Forelimb muscle (tissue), 1 donor: ENCODE measurements at places on chromosomes 16 and 17.

DNA sequence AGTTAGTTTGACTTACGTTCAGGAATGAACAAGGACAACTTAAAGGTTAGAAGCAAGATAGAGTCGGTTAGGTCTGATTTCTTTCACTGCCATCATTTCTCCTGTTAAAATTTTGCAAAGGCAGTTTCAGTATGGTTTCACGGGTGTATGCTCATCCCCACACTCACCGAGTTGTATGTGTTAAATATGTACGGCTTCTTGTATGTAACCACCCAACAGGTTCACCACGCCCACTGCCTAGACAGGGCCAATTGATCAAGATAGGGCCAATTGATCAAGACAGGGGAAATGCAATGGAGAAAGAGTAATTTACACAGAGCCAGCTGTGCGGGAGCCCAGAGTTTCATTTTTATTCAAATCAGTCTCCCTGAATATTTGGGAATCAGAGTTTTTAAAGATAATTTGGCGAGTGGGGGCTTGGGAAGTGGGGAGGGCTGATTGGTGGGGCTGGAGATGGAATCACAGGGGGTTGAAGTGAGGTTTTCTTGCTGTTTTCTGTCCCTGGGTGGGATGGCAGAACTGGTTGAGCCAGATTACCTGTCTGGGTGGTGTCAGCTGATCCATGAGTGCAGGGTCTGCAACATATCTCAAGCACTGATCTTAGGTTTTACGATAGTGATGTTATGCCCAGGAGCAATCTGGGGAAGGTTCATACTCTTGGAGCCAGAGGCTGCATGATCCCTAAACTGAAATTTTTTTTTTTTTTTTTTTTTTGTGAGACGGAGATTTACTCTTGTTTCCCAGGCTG, 62.4 kb upstream of the PLCG2 start:
- no peak for DNase-seq

DNA sequence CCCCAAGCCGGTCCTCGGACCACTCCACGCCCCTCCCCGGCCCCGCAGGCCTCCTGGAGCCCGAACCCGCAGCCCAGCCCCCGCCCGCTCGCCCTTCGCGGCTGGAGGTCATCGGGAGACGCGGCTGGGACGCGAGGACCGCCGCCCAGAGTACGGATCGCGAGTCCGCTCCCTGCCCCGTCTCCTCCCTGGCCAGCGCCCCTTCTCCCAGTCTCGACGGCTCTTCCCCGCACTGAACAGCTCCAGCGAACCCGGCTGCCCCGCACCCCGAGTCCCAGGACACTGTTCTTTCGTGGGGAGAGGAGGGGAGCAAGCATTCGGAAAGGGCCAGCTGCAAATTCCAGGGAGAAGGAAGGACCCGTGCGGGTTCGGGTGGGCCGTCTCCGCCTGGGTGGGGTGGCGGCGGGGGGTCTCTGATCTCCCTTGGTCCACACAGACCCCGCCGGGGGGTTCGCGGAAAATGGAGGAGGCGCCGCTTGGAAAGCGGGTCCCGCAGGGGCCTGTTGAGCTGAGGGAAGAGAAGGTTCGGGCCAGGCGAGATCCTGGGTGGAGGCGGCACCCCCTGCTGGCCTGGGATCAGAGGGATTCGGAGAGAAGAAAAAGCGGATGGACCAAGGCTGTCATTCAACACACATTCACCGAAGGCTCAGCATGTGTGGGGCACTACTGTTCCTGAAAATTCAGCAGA, 632 bp upstream of the RTN4RL1 start:
- DNase-seq, result no peak

GRCh38 chr16:27355610-27356009, 41.8 kb downstream of the IL4R start:
- no peak for DNase-seq

DNA sequence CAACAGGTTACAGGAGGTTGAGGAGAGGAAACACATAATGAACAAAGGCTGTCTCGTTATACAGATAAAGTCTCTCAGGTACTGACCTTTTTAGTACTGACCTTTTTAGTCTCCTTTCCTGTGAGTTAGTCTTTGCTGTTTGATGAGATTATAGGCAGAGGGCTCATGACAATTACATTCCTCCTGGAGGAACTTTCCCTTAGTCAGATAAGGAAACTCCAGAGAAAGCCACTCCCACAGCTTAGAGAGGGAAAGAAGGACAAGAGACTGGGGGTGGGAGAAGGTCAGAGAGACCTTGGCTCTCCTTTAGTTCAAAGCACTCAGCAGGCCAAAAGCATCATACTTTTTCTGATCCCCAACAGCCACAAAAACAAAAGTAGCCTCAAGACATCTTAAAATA, 15.3 kb upstream of the PSMD7 start:
- DNase-seq, result no peak

- no peak for DNase-seq
These were observed 14.3 kb downstream of the PRCD start for GRCh38 chr17:76554131-76554530.

DNA sequence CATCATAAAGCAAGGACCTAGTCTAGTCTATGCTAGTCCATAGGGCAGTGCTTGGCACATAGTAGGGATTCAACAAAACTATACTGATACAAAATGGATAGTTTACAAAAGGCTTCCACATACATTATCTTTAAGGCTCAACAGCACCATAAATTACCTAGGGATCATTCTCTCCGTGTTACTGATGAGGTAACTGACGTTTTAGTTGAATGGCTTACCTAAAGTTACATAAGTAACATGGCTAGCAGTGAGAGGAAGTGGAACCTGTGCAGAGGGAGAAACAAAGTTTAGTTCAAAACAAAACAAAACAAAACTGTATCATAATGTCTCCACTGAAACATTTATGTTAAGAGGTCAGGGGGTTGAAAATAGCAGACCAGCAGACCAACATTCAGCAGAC, 7.9 kb downstream of the RPTOR start:
- DNase-seq, result no peak

DNA sequence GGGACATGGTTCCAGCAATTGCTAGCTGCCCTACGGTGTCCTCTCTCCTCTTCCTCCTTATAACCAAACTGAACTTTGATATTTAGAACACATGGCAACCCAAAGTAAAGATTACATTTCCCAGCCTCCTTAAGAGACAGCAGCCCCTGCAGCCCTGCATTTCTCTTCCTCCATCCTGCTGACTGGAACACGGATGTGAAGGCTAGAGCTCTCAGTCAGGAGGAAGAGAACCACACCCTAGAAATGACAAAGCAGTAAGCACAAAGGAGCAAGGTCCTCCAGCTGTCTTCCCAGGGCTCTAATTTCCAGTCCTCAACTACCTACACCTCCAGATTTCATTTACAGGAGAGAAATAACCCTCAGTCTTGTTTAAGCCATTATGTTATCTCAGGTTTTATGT, 10.9 kb downstream of the DYNC1LI2 start:
- no peak for DNase-seq

DNA sequence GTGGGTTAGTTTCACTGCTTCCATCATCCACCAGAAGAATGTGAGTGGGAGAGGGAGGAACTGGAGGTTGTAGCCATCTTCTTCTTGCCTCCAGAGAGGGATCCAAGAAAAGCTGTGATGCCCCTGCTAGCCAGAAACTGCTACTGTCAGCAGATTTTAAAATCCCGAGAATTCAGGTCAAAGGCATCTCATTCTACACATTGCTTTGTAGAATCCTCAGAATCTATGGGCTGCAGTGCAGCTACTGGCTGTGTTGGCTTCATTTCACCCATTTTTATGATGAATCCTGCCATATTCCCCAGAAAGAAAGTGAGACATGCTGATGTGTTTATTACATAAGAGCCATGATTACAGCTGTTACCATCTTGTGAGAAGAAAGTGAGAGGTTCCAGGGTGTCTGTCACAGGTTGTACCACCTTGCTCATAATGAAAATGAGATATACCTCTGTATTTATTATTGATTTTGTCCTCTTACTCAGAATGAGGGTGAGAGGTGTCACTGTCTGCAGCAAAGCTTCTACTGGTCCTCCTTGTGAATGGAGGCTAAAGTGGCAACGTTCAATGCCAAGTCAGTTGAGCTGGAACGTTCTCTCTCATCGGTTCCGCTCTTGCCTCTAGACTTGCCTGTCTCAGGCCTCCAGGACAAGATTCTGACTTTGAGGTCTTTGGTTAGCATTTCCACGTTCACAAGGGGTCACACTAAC, 50.1 kb upstream of the MYH10 start:
- DNase-seq, result no peak

DNA sequence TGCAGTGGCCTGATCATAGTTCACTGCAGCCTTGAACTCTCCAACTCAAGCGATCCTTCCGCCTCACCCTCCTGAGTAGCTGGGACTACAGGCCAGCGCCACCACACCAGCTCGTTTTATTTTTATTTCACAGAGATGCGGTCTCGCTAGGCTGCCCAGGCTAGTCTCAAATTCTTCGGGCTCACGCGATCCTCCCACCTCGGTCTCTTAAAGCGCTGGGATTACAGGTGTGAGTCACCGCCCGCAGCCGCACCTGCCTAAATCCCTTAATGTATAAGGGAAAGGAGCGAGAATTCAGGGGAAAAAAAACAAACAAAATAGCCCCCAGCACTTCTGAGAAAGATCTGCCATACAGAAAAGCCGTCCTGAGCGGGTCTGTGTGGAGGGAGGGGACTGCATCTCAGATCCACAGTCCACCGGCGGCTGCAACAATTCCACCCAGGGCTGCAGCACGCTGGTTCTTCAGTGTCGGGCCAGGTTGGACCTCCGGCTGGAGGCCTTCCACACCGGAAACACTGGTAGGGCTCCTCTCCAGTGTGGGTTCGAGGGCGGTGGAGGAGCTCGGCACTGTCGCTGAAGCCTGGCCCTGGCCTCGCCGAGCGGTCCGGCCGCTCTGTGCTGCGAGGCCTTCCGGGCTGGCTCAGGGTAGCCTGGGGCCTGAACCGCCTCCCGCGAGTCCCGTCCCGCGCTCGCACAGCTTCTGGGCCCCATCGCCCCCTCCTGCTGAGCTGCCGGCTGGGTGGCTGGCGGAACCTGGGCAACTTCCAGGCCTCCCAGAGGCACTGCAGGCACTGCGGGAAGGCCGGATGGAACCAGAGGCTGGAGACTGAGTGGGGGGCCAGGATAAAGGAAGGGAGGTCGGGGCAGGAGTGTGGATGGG, 7.0 kb downstream of the ZNF843 start:
- no peak for DNase-seq
